ENCODE measurements at places on chromosomes 7 and 10.

- DNase-seq = no peak
Observed at GRCh38 chr10:98492763-98493162, 46.0 kb upstream of the HPS1 start.

- DNase-seq = no peak
Observed at GRCh38 chr10:26994743-26995142, 105.6 kb downstream of the ANKRD26 start.

- DNase-seq = no peak
Observed at GRCh38 chr7:38453168-38453567, 178.0 kb downstream of the AMPH start.

DNA sequence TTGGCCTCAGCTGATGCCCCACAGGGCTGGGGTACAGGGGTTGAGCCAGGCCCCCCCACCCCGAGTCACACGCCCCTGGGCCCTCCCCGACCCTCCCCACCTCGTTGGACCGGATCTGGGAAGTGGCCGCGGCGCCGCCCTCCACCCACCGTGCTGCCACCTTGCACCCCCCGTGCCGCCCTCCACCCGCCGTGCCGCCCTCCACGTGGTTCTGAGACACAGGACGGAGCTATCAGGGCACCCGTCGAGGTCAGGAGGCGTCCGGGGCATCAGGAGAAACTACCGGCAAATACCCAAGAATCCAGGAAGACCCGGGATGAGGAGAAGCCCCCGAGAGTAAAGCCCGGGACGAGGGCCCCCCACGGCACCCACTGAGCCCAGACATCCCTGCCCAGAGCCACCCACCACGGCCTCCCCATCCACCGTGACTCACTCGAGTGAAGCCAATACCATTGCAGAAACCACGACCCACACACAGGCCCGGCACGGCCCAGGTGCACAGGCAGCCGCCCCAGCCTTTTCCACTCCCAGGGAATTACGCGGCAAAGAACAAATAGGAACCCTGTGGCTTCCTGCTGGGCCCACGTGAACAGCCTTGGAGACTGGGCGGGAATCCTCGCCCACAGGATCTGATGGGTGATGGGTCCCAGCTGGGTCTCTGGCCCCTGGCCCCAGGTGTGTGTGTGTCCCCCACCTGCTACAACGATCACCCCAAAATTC lies 34.0 kb downstream of the ADAP1 start:
- DNase-seq = peak; percentile 40

GRCh38 chr7:2542916-2543871 lies 12.1 kb downstream of the BRAT1 start:
- no peak for DNase-seq

GRCh38 chr10:86366033-86366901 lies at the start of gene GRID1:
Gene GRID1, minus strand, starts transcription at chr10:86366795.
- peak; percentile 36 for DNase-seq

DNA sequence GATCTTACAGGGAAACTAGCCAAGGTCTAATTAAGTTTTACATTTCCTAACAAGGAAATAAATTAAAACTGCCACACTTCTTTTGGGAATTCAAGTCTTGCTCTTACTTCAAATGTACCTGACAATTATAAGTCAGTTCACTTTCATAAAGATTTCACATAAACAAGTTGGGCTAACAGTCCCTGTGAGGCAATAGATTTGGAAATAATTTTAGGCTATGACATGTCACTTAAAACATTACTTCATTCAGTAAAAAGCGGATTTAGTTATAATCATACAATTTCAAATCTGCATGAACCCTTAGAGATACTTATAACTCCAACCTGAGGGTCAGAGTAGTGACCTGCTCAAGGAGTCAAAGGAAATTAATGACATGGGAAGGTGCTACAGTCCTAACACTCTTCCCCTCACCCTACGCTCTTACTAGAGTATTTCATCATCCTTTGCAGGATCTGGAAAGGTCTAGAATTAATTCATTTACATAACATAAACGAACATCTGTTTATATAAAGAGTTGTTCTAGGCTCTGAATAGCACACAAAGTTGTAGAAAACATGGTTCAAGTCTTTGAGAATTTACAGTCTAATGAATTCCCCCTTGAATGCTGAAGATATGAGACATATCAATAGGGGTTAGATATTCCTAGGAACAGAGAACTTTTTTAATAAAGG lies 32.3 kb upstream of the DNAJB12 start:
- no peak for DNase-seq

DNA sequence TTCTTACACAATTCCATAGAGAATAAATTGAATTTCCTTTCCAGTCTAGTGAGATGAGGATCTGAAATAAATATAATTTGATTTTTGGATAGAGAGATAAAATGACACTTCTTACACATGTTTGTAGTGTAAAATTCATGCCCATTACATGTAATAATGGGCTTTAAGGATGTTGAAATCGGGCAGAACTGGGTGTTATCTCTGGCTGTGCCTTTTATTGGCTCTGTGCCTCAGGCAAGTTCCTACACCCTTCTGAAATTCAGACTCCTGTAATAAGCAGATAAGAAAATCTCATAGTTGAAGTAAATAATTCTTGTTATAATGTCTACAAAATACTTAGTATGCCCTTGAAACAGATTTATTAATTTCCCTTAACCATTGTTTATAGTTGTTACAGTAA lies 125.6 kb downstream of the SEMA3A start:
- DNase-seq = no peak

DNA sequence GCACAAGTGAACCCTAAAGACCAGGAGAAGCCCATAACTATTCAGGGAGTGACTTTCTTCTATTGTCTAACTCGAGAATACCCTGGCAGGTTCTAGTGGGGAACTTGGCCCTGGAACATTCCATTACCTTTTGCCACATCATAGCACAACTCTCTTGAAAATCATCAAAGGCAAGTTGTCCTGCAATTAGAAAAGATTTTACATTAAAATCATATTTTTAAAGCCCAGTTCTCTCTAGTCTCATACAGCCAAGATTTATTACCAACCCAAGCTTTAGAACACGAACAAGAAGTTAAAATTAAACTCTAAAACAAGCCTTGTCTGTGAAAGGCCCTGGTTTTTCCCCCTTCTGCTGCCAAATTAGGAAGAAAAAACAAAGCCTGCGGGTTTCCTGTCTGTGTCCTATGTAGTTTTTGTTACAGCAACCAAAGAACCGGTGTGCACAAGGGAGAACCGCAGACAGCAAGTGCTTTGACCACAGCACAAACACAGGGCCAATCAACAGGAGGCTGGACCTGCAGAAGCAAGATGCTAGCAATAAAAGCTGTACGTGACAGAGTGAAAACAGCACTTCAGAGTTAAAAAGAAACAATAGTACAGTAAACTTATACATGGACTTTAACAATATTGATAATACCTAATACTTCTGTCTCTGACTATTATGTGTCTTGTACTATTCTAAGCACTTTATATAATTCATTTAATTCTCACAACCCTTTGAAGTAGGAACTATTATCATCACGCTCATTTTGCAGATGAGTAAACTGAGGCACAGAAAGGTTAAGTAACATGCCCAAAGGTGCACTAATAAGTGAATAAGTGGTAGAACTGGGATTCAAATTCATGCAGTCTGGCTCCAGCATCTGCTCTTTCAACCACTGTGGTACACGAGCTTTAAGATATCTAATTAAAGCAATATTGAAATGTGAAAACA lies 65.8 kb downstream of the STK17A start:
- DNase-seq = no peak

- DNase-seq = no peak
Observed at GRCh38 chr7:32500922-32501341, 5.6 kb downstream of the AVL9 start.

- no peak for DNase-seq
Observed at GRCh38 chr7:101436857-101437576, 74.3 kb downstream of the COL26A1 start.

DNA sequence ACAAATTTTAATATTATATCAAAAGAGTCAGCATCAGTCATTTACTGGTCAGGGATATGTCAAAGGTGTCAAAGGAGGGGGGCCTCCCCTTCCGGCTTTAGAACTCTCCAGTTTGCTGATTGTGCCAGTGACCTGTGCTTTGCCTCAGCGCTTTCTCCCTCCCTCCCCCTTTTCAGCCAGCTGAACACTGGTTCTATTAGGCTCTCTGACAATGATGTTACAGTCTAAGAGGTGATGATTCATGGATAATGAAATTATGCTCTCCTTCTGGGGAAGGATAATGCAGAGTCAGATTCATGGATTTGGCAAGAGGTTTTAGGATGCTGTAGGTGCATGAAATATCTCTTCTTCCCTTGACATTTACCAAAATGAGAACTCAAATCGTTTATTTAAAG lies 6.1 kb downstream of the LRRTM3 start:
- DNase-seq = no peak

- DNase-seq = no peak
Observed at GRCh38 chr7:136138991-136139390, 161.8 kb upstream of the MTPN start.

DNA sequence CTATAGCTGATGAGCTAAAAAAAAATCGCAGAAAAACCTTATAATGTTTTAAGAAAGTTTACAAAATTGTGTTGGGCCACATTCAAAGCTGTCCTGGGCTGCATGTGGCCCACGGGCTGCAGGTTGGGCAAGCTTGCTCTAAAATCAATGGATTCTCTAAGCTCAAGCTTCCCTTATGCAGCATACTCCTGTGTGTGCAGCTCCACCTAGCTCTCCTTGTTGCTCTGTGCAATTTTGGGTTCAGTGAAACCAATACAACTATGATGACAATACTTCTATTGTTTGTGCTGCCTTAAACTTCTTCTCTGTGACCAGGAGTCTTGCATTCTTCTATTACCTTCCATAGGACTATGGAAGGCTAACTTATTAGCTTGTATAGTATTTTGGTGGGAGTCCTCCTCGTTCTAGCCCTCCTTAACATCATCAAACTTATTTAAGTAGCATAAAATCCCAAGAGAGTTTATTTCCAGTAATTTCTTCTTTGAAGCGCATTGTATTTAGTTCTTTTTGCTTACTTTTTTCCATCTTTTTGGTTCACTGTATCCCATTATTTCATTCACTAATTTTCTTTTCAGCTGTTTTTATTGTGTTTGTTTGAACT lies 170.9 kb upstream of the SMIM30 start:
- DNase-seq = no peak

DNA sequence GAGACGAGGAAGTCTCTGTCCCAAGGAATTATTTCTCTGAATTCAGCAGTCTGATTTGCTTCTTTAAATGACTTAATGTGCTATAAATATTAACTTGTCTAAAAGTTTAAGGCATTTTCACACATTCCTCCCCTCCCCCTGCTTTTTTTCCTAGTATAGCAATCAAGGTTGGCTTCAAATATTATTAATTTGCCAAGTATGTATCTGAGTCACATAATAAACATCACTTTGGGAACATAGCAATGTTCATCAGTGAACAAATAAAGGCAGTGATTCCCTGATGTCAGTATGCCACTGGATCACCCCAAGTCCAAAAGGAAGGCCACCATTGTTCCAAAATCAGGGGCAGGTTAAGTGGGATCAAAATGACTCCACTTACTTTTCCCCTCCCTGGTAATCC lies 40.5 kb downstream of the PDE6C start:
- DNase-seq = no peak

- DNase-seq = no peak
Observed at GRCh38 chr10:120381931-120382330, 75.1 kb upstream of the PLPP4 start.

DNA sequence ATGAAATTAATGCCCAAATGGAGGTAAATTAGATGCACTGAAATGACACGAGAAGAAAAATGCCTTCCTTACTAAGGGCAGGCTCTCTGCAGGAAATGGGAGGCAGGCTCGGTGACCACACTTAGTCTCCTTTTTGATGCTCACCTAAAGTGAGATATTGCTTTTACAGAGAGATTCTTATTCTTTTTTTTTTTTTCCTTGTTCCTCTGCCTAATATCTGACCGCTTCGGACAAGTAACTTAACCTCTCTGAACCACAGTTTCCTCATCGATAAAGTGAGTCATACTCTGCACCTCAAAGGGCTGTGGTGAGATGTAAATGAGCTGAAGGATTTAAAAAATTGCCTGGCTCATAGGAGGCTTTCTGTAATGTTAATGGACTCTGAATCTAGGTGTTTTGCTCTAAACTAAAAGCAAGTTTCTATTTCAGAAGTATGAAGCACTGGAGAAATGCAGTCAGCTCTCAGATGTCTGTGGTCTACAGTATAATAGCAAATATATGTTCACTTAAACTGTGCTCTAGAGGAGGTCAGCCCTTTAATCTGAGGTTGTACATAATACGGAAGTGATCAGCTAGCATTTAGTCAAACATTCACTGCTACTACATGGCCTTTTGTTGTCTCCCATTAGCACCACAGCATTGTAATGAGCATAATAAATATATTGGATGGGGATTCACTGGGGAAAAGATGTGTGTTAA lies 23.2 kb downstream of the NKX2-3 start:
- no peak for DNase-seq

GRCh38 chr7:107528461-107528860 lies 35.3 kb downstream of the COG5 start:
- no peak for DNase-seq

DNA sequence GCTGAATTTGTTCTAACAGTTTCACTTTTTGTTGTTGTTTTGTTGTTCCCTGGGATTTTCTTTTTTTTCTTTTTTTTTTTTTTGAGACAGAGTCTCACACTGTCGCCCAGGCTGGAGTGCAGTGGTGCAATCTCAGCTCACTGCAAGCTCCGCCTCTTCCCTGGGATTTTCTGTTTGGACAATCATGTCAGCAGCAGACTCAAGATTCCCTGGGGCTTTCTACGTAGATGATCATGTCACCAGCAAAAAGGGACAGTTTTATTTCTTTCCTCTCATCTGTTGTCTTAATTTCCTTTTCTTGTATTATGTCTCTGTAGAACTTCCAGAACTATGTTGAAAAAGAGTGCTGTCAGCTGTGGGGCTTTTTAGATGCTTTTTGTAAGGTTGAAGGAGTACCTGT lies 241.4 kb downstream of the TNS3 start:
- DNase-seq = no peak

DNA sequence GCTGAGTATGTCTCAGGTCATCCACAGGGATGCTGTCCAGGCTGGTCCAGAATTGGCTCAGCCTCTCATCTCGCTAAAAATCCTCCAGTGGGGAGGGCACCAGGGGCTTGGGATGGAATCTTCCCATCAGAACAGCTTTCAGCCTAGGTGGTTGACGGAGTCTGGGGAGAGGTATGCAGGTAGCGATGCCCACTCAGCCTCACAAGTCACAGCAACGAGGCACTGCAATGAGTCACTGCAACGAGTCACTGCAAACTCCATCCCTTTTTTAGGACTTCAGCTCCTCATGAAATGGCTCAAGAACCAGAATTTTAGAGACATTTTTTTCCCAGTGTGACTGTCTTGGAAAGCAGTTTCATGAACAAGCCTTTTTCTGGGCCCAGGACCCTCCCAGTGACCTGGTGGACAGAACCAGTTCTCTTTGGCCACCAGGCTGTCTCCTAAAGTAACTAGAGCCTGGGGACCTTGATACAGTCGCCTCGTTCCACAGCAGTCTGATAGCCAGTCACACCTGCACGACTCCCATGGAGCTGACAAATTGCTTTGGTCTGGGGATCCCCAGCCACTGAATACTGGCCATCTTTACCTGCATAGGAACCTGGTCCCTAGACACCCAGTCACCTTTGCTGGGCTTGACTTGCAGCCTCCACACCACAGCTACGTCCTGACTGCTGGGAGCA lies 41.3 kb upstream of the PPP2R2D start:
- DNase-seq = no peak
